ENCODE measurements at places on chromosomes 6 and 20. TPM values are rescaled to one million over a fixed set of nuclear protein-coding genes. Genes with fewer than 3 reads are reported as not detected.

DNA sequence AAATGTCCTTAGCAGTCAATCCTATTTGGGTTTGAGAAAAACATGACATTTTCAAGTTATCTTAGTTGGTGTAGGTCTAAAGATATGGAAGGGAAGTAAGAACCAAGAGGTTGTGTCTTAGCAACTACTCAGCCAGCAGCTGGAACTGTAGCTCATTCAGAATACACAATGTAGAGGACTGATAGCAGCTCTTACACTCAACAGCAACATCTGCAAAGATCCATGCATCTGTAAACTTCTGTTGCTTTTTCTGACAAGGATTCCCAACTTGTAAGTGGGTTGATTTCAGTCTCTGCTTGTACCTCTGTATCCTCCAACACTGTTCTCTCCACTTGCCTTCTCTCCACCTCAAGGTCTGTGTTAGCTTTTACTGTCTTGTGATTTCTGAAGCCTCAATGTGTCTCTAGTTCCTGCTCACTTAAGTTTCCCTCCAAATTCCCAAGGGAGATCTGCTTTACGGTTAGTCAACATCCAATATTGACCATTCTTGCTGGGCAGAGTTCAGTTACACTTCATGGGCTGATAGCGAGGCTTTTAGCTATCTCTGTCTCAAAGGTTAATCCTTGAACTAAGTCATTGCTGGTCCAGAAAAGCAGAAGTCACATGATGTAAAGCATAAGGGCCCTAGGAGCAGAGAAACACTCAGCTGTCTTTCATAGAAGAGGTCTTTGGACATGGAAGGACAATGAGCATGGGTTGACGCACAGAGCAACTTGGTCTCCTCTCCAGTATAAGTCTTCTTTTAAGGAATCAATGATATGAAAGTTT, 71.6 kb upstream of the LGSN start:
- DNase-seq: no peak

DNA sequence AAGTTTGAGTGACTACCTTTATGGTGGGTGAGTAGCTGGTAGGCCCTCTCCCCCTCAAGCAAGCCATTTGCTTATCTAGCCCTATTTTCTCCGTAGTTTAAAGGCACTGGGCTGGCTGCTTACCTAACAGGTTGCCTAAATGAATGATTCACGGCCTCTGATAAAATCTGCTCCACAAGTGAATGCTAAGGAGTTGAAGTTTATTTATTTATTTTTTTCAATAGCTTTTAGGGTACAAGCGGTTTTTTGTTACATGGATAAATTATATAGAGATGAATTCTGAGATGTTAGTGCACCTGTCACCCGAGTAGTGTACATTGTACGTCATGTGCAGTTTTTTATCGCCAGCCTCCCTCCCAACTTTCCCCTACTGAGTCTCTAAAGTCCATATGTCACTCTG, 8.3 kb upstream of the CDH26 start:
- DNase-seq: no peak

NKX2-2 gene
- not detected for total RNA-seq

- DNase-seq: no peak
These were observed 246.8 kb upstream of the SGK1 start for GRCh38 chr6:134564705-134565104.

DNA sequence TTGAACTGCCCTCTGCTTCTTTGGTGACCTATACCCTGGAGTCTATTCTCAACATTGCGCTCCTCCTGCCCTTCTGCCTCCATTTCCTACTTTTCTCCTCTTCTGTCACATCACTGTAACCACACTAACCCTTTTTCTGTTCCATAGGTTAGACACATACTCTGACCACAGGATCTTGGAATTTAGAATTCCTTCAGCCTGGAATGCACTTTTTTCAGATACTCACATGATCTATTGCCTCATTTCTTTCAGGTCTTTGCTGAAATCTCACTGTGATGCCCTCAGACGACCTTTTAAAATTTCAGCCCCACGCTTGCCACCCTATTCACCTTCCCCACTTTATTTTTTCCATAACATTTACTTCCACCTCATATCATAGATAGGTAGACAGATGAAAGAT, 5.1 kb downstream of the VNN1 start:
- DNase-seq: no peak

HM13 gene
- total RNA-seq: 52.5 TPM

LY86 gene
- not detected for total RNA-seq

DNA sequence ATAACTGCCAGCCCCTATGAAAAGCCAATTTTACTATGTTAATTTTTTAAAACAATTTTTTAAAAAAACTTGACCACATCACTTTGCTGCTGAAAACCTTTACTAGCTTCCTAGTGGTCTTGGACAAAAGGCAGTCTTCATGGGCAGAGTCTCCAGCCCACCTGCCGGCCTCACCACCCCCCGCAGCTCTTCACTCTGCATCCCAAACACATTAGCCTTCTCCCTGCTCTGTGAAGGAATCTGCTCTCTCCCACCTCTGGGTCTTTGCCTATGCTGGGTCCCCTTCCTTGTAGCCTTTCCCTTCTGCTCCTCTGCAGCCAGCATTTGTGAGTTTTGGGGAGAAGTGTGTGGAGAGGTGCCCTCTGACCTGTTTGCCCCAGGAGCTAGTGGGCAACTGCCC, 170.7 kb upstream of the MLN start:
- no peak for DNase-seq

DNA sequence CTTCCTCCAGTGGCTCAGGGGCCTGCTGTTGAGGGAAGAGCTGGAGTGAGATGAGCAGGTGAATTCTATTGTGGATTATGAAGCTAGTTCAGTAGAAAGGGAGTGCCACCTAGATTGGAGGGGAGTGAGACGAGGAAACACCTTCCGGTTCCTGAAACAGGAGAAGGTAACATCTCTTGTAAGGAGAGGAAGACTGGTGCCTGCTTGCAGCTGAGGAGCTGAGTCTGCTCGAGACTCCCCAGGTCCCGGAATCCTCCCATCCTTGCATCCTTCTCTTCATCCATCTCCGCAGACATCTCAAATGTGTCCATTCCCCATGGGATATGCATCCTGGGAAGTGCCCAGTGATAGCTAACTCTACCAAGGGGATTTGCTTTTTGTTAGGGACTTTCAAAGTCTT, 242.9 kb upstream of the ZFP64 start:
- DNase-seq: no peak

DNA sequence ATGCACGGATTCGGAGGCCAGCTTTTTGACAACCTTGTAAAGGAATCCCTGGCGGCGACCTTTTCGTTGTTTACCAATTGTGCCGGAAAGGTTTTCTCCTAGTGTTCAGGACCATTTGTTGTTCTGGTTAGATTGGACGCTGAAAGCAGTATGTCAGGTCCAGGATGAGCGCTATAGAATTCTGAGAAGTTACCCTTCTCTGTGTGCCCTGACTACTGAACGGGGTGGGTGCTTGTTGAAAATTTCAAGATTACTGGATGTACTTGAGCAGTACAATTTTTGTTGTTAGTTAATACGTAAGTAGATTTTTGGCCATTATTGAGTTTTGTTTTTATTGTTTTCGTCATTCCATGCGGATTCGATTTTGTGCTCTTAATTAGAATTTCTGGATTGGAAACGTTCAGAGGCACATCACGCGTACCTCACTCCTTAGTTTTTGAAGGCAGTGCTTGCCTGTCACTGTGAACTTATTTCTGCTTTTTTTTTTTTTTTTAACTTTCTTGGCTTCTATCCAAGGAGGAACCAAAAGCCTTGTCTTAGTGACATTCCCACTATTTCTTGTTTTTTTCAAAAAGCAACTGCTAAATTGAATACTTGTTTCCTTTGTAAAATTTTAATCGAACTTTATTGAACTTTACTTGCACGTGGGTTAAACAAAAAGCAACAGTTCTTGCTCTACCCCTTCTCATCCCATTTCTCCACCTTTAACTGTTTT, 898 bp downstream of the XRN2 start:
- peak; percentile 40 for DNase-seq

- no peak for DNase-seq
These were observed 9.3 kb downstream of the NTSR1 start for GRCh38 chr20:62717933-62718332.

- DNase-seq: no peak
These were observed 126.5 kb upstream of the JAG1 start for GRCh38 chr20:10800288-10800687.

DNA sequence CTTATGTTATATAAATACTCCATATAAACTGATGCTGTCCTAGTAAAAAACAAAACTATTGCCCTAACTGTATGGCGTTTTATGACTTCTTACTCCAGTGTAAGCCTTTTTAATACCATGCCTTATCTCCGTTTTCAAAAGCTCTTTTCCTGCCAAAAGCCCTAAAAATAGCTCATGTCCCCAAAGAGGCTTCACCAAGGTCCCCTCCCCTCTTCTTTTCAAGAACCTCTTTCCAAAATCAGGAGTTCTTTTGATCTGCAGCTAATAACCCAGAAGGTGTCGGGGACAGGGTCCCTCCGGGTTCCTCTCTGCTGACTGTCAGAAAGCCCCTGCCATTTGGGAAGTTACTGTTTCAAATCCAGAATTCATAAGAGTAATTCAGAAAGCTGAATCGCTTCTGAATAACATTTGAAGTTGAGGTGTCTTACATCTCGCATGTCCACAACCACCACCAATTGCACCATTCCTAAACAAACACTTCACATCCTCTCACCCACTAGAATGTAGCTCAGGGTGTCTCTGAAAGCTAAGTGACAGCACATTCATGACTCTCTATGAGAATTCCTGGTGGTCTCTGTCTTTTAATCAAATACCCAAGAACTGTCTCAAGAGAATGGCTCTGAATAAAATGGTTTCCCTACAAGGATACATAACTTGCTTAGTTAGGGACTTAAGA, 13.3 kb downstream of the TASP1 start:
- peak; percentile 18 for DNase-seq

GRCh38 chr20:22579711-22580697, 4.4 kb downstream of the FOXA2 start:
- no peak for DNase-seq

DNA sequence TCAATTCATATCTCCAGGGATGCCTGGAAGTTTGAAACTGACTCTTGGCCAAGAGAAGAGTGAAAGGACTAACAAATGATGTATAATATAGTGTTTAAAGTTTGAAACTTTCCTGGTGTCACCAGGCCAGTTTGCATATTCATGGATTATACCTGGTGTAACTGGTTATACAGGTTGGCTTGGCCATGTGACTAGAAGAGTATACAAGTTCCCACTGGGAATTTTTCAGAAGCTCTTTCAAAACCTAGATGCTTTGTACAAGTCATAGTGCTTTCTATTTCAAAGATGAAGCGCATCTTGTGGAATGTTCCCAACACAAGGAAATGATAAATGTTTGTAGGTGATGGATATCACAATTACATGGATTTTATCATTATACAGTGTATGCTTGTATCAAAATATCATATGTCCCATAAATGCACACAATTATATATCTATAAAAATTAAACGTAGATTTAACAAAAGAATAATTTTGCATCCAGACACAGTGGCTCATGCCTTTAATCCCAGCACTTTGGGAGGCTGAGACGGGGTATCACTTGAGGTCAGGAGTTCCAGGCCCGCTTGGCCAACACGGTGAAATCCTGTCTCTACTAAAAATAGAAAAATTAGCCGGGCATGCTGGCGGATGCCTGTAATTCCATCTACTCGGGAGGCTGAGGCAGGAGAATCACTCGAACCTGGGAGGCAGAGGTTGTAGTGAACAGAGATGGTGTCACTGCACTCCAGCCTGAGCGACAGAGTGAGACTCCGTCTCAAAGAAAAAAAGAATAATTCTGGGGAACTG, 1420.2 kb downstream of the GRIK2 start:
- no peak for DNase-seq

DNA sequence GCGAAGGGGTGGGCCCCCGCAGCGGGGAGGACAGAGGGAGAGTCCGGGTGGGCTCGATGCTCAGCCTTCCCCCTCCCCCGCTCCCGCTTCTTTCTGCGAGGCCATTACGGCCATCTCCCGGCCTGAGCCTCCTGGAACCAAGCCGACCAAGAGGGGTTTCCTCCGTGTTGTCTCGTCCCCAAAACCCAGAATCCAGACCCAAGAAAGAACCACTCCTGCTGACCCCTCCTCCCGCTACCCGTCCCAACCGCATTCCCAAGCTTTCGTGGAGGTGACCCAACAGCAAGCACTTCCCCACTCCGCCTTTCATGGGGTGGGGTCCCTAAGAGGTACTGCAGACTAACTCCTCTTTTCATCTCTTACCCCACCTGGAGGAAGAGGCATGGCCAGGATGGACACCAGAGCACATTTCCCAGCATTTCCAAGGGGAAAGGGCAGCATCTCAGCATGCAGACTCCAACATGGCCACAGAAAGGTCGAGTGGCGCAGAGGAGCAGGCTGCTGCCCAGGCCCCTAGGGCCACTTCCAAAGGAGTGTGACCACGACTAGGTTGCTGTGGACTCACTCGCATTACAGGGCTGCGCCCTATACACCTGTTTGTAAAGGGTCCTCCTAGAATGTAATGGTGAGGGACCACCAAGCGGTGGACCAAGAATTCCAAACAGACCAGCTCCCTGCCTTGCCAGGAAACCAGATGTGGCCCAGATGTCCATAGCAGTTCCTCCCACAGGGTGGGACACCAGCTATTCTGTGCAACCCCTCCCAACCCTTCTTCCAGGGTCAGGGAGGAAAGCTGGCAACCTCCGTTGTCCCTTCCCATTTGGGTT, 53.4 kb downstream of the MRPL14 start:
- peak; percentile 58 for DNase-seq

DNA sequence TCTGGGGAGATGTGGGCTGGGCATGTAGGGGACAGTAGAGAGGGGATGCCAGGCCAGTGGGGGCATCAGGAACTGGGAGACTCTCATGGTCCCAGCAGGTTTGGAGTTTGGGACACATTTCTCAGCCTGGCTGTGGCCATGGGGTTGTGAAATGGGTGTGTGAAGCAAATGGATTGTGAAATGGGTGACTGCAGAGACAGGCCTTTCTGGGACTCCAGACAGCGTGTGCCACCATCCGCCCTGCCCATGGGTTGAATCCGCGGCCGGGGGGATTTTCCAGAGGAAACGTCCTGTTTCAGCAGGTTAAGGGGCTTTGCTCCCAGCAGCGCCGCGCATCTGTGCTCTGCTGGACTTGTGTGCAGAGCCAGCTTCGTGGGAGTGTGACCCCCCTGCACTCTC, 3.7 kb upstream of the PMEPA1 start:
- DNase-seq: no peak

- no peak for DNase-seq
These were observed 29.0 kb upstream of the SPDEF start for GRCh38 chr6:34585108-34585507.

MYMX gene
- not detected for total RNA-seq

DNA sequence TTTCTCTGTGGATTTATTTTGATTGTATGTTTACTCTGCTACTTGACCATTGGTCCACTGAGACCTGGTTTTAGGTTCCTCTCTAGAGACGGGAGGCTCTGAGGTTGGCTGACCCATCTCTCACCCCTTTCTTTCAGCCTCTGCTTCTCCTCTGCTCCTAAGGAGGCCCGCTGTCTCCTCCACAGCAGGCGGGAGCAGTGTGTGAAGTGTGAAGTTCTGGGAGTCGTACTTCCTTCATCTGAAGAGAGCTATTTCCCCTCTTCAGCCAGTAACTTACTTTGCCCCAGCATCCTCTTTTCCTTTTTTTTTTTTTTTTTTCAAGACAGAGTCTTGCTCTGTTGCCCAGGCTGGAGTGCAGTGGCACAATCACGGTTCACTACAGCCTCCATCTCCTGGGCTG, 21.1 kb downstream of the PDRG1 start:
- no peak for DNase-seq

- no peak for DNase-seq
These were observed 23.9 kb downstream of the TRERF1 start for GRCh38 chr6:42427871-42428270.

Measured in fibroblast of lung (primary cell).